AG09319 (cell line): ENCODE measurements at places on chromosomes 7 and 10.

DNA sequence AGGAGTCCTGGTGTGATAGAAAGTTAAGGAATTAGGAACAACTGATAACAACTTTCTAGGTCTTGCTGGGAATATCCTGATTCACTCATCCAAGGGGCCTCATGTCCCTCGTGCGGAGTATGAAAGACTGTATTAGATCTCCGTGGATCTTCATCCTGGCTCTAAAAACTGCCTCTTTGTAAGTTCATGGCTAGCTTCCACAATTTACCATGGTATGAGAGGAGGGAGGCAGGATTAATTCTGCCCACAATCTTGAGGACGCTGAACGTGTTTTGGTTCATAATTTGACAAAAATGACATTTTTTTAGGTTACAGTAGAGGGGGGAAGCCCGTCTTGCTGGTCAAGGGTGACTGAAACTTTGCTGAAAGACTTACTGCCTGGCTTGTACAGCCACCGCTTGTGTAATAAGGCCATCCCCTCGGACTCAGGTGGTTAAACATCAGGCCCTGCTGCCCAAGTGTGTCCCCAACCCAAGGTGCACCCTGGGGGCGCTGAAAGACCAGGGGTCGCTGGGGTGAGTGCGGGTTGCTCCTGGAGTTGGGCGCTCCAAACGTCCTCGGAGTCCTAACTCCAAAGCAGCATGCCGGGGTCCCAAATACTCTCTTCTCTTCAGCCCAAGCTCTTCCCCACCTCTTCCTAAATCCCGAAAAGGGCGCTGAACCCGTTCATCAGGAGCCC, 733 bp downstream of the HIBADH start:
- no peak for DNase-seq

DNA sequence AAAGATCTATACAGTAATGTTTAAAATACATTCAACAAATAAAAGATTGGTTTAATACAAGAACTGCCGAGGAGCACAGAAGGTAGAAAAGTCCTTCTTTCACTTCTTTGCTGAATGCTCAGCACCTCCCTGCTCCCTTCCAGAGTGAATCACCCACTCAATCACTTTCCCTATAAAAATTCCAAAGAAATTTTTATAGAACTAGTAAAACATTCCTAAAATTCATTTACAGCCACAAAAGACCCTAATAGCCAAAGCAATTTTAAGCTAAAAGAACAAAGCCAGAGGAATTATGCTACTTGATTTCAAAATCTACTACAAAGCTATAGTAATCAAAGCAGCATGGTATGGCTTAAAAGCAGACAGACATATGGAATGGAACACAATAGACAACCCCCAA, 320.9 kb downstream of the PCLO start:
- no peak for DNase-seq

DNA sequence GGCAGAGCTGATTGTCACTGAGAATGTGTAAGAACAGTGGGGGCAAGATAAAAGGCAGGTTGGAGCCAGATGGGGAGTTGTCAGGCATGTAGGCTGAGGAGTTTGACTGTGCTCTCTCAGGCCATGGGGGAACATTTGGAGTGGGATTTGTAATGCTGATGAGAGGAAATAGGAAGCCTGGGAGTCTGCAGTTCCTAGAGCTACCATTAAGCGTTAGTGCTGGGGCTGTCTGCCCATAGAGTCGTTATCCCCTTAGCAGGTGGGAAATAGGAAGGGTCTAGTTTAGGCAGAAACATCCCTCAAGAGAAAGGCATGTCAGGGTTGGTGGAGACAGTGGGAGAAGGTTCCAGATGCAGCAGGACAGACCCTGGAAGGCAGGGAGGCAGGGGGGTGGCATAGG, 75.5 kb downstream of the RPS24 start:
- no peak for DNase-seq

- DNase-seq, result peak; percentile 60
Observed at GRCh38 chr7:139680676-139681462, 96.9 kb downstream of the HIPK2 start.

DNA sequence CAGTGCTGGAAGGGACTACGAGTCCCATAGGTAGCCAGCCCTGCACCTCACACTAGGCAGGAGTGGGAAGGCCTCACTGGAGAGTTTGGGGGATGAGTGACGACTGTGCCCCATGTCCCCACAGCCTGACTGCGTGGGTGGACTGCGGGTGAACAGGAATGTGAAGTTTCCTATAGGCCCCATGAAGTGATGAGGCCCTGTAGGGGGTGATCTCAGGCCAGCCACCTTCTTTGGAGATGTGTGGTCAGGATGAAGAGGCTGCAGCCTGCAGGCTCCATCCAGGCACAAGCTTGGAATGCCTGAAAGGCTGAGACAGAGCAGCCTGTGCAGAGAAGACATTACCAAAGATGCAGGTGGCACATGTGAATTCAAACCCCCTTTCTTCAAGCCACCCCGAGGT, 94.9 kb downstream of the CPXM2 start:
- DNase-seq, result no peak

DNA sequence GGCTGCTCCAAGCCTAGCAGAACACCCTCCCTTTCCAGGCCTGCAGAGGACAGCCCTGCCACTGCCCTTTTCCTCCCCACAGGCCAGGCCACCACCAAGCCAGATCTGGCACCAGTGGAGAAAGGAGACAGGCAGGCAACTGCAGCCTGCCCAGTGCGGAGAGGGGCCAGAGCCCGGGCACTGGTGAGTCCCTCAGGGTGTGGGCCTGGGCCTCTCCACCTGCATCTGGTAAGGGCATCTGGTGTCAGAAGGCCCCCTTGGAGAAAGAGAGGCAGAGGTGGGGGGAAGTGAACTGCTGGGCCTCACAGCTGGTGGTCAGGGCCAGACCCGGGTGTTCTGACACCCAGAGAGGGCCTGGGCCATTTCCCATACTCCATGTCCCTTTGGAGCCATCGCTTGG, 27.9 kb downstream of the ZNF783 start:
- DNase-seq, result no peak

DNA sequence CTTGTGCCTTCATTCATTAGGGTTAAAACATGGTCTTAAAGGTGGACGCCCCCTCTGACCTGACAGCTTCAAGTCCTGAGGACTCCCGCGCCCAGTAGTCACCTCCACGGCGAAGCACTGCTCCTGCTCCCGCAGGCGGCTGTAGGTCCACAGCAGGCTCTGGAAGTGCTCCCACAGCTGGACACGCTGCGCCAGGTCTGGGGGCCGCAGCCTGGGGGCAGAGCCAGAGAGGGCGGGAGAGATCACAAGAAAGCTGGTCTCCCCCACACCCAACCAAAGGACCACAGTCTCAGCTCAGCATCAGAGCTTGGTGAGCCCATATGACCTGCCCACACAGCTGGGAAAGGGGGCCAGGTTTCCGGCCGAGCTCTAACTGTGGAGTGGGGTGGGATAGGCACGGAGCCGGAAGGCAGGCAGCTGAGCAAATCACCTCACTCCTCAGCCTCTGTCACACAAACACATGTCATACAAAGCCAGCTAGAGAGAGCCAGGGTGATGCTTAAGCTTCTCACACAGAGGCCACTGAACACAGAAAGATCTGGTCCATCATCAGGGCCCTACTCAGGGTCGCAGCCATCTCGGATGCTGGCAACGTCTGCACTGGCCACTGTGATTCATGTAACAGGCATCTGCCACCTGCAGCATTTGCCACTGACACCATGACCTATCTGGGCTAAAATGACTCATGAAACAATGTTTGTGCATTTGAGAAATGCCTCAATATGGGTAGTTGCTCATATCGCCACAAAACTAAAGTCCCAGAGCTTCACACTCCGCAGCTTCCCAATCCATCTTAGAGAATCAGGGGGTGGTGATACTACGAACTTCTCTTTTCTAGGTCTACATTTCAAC, 12.6 kb downstream of the HPS1 start:
- no peak for DNase-seq

- no peak for DNase-seq
Observed at GRCh38 chr7:26485367-26485934, 193.8 kb downstream of the SNX10 start.

DNA sequence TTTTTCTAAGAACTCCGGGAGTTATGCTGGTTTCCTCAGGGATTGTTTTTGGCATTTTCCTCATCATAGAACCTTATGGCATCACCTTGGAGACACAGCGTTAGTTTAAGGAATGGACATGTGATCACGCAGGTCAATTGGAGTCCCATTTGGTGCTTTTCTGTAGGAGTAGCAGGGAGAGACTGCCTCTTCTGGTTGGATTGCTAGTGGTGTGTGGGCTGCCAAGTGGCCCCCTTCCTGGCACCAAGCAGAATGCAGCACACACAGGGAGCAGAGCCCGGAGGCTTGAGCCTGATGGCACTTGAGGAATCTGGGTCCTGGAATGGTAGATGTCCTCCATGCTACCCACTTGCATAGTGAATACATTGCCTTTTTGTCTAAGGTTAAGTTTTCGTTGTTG, 57.9 kb downstream of the SDK1 start:
- no peak for DNase-seq

DNA sequence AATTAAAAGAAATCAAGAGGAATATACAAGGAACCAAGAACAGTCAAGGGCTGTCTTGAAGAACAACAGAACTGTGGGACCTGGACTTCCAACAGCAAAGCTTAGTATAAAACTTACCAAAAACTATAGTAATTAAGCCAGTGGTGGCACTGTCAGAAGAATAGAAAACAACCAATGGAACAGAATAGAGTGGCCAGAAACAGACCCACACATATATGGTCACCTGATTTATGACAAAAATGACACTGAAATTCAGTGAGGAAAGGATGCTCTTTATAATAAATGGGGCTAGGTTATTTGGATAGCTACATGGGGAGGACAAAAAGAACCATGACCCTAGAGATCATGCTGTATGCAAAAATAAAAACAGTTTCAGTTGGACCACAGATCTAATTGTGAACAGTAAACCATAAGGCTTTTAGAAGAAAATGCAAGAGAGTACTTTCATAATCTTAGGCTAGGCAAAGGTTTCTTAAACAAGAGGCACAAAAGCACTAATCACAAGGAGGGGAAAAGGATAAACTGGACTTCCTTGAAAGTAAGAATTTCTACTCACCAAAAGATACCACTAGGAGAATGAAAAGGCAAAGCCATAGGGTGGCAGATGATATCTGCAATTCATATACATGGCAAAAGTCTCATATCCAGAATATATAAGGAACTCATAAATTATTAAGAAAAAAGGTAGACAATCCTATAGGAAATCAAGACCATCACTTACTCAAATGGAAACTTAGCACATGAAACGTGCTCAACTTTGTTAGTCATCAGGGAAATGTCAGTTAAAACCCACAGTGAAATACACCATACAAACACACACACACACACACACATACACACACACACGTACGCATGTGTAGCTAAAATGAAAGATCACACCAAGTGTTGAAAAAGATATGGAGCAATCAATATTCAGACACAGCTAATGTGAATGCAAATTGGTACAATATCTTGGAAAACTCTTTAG, 20.8 kb downstream of the HYCC1 start:
- no peak for DNase-seq

DNA sequence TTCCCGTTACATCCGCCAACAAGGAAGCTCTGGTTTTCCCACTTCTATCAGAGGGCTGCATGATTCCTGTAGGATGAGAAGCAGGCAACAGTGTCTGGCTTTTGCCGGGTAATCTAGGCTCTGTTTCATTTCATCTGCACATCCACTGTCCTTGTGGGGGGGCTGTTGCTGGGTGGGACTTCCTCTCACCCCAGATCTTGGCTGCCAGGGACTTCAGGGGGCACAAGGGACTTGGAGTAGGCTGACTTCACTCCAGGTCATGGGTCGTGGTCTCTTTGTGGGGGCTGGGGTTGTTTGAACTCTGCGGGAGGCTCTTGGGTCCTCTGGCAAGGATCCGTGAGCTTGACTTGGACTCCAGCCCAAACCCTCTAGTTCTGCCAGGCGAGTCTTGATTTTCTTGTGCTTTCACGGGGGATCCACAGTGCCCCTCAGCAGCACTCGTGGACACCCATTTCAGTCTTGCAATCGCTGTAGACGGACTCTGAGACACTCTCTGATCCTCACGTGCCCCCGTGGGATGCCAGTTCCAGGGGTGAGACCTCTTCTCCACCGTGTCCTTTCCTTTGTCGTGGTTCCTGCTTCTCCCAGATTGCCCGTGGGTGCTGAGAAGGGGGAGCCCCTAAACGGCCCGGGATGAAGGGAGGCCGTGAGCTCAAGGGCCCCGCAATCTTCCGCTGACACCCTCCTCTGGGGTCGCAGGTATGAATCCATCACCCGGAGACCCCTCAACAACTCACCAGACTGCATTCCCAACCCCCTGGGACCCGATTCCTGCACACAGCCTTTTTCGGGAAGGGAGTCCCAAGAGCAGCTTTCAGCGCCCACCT, 21.4 kb upstream of the ZNF273 start:
- DNase-seq, result no peak

GRCh38 chr10:88899886-88900285, 19.8 kb downstream of the STAMBPL1 start:
- no peak for DNase-seq

- DNase-seq, result no peak
Observed at GRCh38 chr10:100551196-100551595, 15.5 kb downstream of the HIF1AN start.

DNA sequence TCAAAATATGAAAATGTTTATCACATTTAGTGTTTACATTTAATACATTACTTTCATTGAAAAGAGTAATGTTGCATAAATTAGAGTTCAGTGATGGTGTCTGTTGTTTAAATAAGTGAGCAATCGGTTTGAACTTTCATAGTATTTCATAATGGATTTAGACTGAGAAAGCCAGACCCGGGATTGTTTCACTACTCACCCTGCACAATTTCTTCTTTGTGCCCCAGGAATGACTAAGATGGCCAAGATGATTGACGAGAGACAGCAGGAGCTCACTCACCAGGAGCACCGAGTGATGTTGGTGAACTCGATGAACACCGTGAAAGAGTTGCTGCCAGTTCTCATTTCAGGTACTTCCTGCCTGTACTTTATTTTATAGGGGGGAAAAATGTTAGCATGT, 74.6 kb downstream of the VCL start:
- no peak for DNase-seq

DNA sequence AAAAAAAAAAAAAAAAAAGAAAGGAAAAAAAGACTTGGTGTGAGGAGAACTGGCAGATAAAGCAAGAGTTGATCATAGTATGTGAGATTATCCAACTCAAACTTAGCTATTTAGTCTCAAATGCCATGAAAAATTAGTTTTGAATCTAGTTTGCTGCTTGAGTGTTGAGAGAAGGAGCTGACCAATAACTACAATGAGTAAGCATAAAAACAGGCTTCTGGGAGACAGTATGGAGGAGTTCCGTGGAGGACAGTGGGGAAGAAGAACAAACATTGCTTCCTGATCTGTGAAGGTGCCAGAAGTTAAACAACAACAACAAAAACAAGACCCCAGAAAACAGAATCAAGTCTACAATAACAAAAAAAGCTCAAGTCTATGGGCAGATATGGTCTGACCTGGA, 317.1 kb upstream of the POT1 start:
- DNase-seq, result no peak

DNA sequence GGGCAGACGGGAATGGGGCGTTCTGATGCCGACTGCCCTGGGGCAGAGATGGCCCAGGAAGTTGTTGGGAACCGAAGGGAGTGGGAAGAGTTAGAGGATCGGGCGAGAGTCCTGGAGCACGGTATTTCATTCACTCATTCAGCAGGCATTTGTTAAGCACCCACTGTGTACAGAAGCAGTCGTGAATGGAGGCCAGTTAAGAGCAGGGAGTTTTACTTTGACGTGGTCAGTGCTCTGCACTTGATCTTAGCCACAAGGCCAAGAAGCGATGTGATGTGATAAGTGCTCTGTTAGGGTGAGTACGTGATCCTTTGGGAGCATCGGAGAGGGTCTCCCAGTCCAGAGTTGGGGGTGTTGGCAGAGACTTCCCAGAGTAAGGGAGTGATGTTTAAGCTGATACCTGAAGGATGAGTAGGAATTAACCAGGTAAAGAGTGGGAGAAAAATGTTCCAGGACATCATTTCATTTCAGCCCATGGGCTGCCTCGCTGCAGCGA, 890 bp downstream of the ZFYVE27 start:
- DNase-seq, result no peak

GRCh38 chr7:148611692-148612091, 21.1 kb downstream of the C7orf33 start:
- no peak for DNase-seq
